ENCODE measurements at places on chromosomes 16 and 17.

- DNase-seq: no peak
Measured at GRCh38 chr16:9970244-9970643, 212.0 kb downstream of the GRIN2A start.

- DNase-seq: no peak
Measured at GRCh38 chr16:55082591-55082976, 151.9 kb downstream of the IRX5 start.

- DNase-seq: no peak
Measured at GRCh38 chr16:70407811-70408274, 31.1 kb downstream of the ST3GAL2 start.

DNA sequence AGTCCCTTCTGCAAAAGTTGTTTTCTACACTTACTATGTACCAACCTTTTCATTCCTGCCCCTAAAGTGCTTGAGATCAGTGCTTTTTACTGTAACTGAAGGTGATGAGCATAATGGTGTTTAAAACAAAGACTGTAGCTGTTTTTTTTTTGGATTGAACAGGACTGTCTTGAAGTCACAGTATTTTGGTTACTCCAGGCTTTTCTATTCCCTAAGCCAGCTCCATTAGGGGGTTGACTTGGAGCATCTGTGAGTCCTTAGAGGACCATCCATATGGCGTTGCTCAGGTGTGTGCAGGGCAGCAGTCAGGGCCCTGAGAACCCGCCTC is 29.0 kb upstream of the LGALS9 start:
- DNase-seq: no peak

- no peak for DNase-seq
Measured at GRCh38 chr16:22372882-22373661, 1.3 kb downstream of the CDR2 start.

GRCh38 chr16:67207249-67208091 is 8.5 kb downstream of the ELMO3 start:
- no peak for DNase-seq

GRCh38 chr16:6143020-6143419 is 1045.4 kb upstream of the EEF2KMT start:
- DNase-seq: no peak

- no peak for DNase-seq
Measured at GRCh38 chr16:69712914-69713581, 13.3 kb downstream of the NQO1 start.

DNA sequence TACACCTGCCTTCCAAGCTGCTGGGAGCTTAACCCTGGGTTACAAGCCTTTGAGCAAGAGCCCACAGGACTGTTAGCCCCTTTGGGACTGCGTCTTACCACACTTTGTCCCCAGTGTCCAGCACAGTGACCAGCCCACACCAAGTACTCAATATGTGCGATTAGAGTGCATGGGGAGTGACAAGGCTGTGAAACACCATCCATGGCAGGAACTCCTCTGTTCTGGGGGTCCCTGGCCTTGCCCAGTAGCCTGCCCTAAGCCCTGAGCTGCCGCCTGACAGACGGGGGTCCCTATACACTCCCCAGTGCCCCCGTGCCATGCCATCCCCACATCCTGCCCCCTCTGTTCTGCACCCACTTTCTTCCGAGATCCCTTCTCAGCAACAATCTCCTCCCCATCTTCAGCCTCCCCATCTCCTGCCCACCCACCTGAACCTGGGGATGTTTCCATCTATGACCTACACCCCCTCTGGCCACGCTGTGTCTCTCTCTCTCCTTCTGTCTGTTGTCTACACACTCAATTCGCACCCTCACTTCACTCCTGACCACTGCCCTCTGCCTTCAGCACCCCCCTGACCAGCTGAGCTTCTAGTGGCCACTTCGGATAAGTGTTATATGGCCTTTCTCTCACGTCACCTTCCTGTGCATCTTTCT is 112.9 kb upstream of the SMURF2 start:
- no peak for DNase-seq
